ENCODE measurements at places on chromosomes 11 and 22.
A peak's percentile ranks its signal among the peaks of the same experiment; 100 is the strongest.

DNA sequence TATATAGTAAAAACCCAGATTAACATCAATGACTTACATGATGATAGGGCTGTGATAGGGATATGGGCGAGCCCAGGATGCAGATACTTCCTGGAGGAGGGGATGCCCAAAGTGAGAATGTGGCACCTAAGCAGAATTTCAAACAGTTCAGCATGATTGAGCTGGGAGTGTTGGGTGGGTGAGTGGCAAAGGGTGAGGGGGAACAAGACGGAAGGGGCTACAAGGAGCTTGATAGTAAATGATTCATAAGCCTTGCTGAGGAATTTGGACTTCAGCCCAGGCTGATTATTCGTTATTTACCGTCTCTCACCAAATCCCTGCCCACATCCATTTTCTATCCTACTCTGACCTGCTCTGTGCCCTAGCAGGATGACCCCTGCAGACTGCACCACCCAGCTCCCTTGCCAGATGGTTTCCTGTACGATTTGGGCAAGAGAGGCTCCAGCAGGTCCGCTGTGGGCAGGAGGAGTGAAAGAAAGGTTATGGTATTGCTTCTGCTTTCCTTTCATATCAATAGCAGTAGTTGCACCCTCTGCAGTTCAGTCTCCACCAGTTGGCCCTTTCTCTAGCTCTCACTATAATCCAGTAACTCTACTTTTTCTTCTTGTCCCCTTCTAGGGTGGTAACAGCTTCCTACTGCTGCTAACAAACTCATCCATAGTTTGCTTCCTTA is 30.3 kb upstream of the SIK2 start:
- no peak for DNase-seq

DNA sequence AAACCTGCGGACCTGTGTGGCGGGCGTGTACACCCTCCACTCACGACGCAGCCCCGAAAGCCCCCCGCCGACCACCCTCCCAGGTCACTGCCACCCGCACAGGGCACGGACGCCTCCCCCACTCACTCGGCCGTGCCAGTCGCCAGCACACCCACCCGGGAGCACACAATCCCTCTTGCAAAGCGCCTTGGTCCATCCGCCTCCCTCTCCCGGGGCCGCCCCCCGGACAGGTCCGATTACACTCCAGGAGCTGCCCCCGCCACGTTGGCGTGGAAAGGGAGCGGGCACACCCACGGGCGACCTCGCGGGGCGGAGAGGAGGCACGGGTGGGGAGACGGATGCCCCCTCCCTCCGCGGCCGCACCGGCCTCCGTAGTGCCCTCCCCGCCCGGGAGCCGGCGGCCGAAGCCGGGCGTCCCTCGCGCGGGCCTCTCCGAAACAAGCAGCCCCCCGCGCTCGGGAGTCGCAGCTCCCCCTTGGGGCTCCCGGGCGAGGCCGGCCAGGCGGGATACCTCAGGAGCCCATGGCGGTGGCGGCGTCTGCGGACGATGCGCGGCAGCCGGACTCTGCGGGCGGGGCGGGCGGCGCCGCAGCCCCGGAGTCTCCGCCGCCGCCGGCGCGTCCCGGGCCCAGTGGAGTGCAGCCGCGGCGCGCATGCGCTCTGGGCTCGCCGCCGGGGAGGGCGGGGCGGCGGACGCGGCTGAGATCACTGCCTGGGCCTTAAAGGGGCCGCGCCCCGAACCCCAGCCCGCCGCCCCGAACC is at the start of gene TMEM184B:
TMEM184B (minus strand) TSS at position 638 of the 762 bp plus-strand sequence. CDS start 25,049 bp downstream, outside the sequence.
- peak; percentile 82 for DNase-seq

- no peak for DNase-seq
Observed at GRCh38 chr11:124841840-124842239, 23.4 kb upstream of the ROBO3 start.

- DNase-seq: no peak
Observed at GRCh38 chr22:30565341-30565740, 9.1 kb downstream of the GAL3ST1 start.

GRCh38 chr11:8333376-8333775 is 69.7 kb upstream of the LMO1 start:
- DNase-seq: no peak

DNA sequence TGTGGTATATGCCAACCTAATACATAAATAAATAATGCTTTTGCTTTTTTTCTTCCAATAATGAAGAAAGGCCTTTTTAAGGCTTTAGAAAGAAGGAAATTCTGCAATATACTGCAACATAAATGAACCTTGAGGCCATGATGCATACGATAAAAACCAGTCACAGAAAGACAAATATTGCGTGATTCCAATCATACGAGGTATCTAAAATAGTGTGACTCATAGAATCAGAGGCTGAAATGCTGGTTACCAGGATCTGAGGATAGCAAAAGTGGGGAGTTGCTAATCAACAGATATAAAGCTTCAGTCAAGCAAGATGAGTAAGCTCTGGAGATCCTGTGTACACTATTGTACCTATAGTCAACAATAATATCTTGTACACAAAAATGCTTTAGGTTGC is 24.2 kb downstream of the MS4A6A start:
- no peak for DNase-seq

- no peak for DNase-seq
Observed at GRCh38 chr11:97993562-97993961, 1027.2 kb upstream of the CNTN5 start.

- DNase-seq: no peak
Observed at GRCh38 chr11:126160345-126161022, 51.0 kb downstream of the RPUSD4 start.

DNA sequence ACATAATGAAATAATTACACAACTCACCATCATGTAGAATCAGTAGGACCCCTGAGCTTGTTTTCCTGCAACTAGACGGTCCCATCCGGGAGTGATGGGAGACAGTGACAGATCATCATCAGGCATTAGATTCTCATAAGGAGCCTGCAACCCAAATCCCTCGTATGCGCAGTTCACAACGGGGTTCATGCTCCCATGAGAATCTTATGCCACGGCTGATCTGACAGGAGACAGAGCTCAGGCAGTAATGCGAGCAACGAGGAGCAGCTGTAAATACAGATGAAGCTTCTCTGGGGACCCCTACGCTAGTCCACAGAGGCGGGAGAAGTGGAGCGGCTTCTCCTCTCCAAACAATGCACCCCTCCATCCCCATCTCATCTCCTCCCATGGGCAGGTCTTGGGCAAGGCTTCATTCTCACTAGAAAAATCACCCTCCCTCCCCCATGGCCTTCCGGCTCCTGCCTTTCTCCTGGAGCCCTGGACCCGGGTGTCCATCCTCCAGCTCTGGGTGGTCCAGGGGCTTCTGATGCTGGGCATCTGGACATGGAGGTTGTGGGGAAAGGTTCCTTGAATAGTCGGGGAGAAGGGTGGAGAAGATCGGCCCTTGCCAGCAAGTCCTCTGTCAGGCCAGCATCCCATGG is 16.2 kb upstream of the RAC2 start:
- DNase-seq: no peak

- no peak for DNase-seq
Observed at GRCh38 chr11:82978422-82979099, 77.0 kb downstream of the DDIAS start.

DNA sequence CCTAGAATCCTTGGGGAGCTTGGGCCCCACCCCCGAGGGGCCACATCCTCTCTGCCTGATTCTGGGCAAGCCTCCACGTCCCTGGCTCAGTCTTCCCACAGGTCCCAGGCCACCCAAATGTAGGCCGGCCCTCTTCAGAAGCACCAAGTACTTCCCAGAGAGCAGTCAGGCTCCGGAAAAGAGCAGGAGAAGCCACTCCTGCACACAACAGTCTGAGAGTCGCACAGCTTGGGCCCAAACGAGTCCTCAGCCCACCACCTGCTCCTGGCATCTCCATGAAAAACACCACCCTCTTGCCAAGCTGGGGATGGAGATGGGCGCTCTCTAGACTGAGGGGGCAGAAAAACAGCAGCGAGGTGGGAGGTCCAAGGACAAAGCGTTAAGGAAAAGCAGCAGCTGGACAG is 15.4 kb downstream of the EHD1 start:
- no peak for DNase-seq
